ENCODE measurements at places on chromosomes 3 and 15.

GRCh38 chr3:38651153-38651789 is 1.8 kb upstream of the SCN5A start:
- DNase-seq, result peak; percentile 26

DNA sequence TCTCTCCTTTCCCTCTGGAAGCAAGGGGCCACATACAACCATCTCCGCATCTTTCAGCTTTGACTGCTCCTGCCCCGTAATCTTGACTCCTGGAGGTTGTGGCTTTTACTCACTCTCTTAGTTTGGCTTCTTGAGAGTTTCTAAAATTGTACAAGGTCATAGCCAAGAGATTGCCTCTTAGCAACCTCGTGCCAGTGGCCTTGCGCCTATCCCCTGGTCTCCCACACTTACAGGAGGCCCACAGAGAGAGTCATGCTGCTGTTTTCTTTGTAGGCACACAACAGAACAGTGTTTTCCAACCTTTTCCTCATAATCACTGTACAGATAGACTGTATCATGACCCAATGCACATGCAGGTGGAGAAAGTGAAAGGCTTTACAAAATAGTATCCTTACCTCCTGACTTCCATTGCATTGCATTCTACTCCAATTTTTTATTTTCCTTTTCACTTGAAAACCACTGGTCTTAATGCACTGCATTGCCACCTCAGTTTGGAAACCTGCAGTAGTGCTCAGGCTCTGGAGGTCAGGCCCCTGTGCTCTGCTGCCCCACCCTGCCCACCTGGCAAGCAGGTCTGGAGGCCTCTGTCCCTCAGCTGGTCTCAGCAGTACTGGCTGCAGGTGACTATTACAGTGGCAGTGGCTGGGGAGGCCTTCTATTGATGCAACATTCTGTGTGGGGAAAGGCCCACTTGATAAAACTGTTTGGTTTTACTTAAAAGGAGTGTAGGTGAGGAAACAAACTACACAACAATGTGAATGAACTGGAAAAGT is 156.2 kb downstream of the DNAJB8 start:
- no peak for DNase-seq

DNA sequence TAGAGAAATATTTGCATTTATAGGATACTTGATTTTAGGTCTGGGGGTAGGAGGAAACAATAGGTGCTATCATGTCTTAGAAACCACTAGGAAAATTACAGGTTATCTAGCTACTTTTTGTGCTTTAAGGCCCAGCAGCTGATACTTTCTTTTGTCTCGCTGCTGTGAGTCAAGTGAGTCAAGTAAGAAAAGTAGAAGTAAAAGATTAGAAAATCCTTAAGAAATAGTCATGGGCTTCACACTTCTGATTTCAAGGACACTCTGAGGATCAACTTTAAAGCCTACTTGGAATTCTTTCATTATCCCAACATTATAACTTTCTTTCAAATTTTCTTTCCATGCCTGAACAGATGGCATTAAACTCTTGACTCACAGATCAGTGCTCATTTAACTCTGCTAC is 95.2 kb upstream of the RBMS3 start:
- no peak for DNase-seq

DNA sequence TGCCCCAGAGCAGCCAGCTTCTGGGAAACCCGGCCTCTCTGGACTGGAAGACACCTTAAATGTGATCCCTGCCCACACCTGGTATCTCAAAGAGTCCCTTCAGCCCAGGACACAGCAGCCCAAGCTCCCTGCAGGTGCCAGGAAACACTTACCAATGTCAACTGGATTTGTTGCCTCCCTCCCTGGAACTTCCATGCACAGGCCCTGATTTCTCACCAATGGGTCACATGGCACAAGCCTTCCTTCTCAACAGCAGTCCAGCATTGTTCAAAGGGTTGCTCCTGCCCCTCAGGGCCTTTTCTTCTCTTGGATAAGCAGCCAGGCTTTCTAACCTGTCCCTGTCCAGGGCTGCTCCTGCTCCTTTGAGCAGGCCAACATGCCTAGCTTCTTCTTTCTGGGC is 31.6 kb downstream of the ANP32A start:
- DNase-seq, result no peak

DNA sequence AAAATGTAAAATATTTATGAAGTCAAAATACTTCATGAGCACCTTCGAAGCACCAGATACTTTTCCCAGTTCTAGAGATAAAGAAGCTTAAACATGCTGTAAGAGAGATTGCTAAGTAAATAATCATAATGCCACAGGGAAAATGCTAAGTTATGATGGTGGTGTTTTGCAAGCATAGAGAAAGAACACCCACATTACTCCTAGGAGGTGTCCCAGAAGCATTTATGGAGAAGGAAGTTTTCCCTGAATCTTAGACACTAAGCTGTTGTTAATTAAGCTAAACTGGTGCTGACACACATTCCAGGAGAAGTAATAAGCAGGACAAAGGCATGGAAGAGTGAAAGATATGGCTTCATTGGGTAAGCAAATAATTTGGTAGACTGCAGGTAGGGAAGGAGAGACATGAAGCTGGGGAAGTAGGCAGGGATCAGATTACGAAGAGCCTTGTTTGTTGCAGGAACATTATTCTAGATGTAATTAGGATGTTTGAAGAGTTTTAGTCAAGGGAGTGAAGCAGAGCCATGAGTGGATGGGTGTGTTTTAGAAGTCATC is 40.4 kb upstream of the CHMP2B start:
- DNase-seq, result no peak
